ENCODE measurements at places on chromosomes 3 and 15. TPM values are rescaled to one million over a fixed set of nuclear protein-coding genes. Genes with fewer than 3 reads are reported as not detected.

The EPHB1 gene
- total RNA-seq, result 7.3 TPM

The AMIGO3 gene
- total RNA-seq, result 3.2 TPM

The CHRNA7 gene
- 1.8 TPM for total RNA-seq

The SOX14 gene
- total RNA-seq, result not detected

The SHC4 gene
- total RNA-seq, result 0.20 TPM

The PYGO1 gene
- total RNA-seq, result 7.3 TPM

The DZIP1L gene
- 22.4 TPM for total RNA-seq

The GPR15 gene
- total RNA-seq, result 1.0 TPM

Data from upper lobe of left lung (tissue), 6 donors.